ENCODE measurements at places on chromosomes 12 and 14. TPM values are rescaled to one million over a fixed set of nuclear protein-coding genes. Genes with fewer than 3 reads are reported as not detected.

TEX52 gene
- not detected for total RNA-seq

MSI1 gene
- total RNA-seq, result 7.5 TPM

GRIN2B gene
- total RNA-seq, result 144 TPM

PCK2 gene
- 1.1 TPM for total RNA-seq

LRRC10 gene
- total RNA-seq, result not detected

All from occipital lobe (tissue), 3 donors.